ENCODE measurements at places on chromosomes 13 and 19.
A peak's percentile ranks its signal among the peaks of the same experiment; 100 is the strongest.

GRCh38 chr13:35643625-35644024 is 167.1 kb upstream of the MAB21L1 start:
- H3K27ac ChIP-seq = no peak overlapping the region
- no peak overlapping the region for H3K4me3 ChIP-seq
- DNase-seq = no peak
- no peaks in the 10 kb centered on the region for H3K27me3 ChIP-seq
- H3K36me3 ChIP-seq = no peaks in the 10 kb centered on the region

- peak; percentile 73 for DNase-seq
- peaks cover 14% of the 10 kb centered on the region for H3K4me1 ChIP-seq
- H3K27ac ChIP-seq = no peak overlapping the region
- H3K36me3 ChIP-seq = no peaks in the 10 kb centered on the region
- H3K27me3 ChIP-seq = peaks cover 10% of the 10 kb centered on the region
- H3K4me3 ChIP-seq = peak overlapping the region; percentile 78
Measured at GRCh38 chr13:43785650-43786471, 911 bp downstream of the ENOX1 start.

DNA sequence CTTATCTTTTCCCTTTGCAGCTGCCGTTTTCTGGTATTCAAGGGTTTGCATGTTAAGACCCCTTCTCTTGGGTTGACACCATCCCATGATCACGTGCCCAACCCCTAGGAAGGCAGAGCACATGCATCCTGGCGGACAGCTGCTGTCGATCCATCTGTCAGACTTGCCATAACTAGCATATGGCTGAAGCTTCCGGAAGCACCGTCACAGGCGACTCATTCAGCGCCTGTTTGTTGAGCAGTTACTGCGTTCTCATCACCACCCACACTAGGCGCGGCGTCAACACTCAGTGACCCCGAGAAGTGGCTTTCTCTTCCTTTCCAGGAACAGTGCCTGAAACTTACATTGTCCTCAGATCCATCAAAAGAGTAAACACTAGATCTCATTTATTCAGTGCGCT is 93.6 kb downstream of the SOX1 start:
- no peaks in the 10 kb centered on the region for H3K27me3 ChIP-seq
- H3K4me1 ChIP-seq = peaks cover 2% of the 10 kb centered on the region
- H3K27ac ChIP-seq = no peak overlapping the region
- H3K4me3 ChIP-seq = no peak overlapping the region
- no peak for DNase-seq

GRCh38 chr13:78402708-78403400 is 200.5 kb downstream of the POU4F1 start:
- no peak overlapping the region for H3K4me3 ChIP-seq
- no peak for DNase-seq
- H3K36me3 ChIP-seq = no peaks in the 10 kb centered on the region
- H3K27ac ChIP-seq = no peak overlapping the region
- no peaks in the 10 kb centered on the region for H3K27me3 ChIP-seq

DNA sequence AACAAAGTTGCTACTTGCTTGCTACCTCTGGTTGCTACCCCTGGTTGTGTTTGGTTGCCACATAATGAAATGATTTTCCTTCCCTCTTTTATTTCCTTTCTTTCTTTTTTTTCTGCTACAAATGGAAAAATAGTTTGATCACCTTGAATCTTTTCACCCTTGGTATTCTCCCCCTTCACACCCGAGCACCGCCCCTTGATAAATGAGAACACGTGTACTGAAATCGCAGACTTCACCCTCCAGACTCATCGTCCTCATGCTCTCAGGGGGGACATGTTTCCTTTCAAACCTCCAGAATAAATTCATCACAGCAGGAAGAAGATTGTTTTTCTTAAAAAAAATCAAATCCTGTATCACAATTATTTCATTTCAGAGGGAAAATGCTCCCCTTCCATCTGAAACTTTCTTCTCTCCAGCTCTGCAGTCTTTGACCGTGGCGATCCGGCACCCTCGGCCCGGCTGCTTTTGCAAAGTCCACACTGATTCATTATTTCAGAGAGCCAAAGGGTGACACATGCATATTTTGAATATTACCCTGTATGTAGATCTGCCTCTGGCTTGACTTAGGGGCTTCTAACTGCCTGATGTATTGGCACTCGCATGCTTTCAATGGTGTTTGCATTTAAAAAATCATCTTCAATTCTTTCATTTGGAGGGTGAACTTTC is 222.6 kb upstream of the MAB21L1 start:
- no peaks in the 10 kb centered on the region for H3K36me3 ChIP-seq
- H3K27me3 ChIP-seq = no peaks in the 10 kb centered on the region
- no peak overlapping the region for H3K4me3 ChIP-seq
- H3K4me1 ChIP-seq = peaks cover 3% of the 10 kb centered on the region

GRCh38 chr19:49097453-49098288 is 12.4 kb downstream of the SNRNP70 start:
- peak; percentile 60 for DNase-seq
- H3K4me1 ChIP-seq = no peaks in the 10 kb centered on the region
- H3K36me3 ChIP-seq = peaks cover 80% of the 10 kb centered on the region
- H3K27ac ChIP-seq = peak overlapping the region; percentile 36
- H3K4me3 ChIP-seq = no peak overlapping the region

GRCh38 chr13:46963904-46964303 is 67.1 kb upstream of the HTR2A start:
- no peak for DNase-seq
- no peak overlapping the region for H3K4me3 ChIP-seq
- no peak overlapping the region for H3K27ac ChIP-seq
- H3K27me3 ChIP-seq = no peaks in the 10 kb centered on the region

DNA sequence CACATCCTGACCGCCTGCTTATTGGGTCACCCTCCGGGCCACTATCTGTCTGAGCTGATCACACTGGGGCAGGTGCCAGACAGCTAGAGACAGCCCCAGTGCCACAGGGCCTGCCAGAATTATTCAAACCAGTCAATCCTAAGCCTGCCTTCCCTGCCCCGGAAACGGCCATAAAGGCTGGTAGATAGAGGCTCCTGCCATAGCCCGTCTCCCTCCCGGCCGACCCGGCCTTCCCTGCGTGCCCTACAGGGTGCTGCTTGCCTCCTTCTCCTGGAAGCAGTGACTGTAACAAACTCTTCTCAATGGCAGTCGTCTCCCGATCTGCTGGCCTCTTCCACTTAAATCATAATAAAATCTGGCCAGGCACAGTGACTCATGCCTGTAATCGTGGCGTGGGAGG is 158.6 kb upstream of the SOX1 start:
- no peak overlapping the region for H3K4me3 ChIP-seq
- peaks cover 2% of the 10 kb centered on the region for H3K27me3 ChIP-seq
- H3K27ac ChIP-seq = no peak overlapping the region
- no peaks in the 10 kb centered on the region for H3K36me3 ChIP-seq
- peaks cover 3% of the 10 kb centered on the region for H3K4me1 ChIP-seq
- DNase-seq = no peak

DNA sequence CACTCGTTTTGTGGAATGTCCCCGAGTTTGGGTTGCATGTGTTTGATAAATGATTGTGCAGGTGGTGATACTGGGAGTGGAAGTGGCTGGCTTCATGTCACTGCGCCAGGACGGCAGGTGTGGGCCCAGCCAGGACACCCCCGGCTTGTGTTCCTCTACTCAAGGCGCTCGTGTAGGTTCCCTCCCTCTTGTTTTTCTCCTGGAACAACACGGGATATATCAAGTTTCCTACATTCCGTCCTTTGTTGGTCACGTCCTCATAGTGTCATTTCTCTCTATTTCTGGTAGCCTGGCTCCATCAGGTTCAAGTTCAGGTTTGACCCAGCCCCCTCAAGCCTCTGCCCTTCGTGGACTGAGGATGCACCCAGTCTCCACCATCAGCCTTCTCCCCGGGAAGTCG is 16.3 kb downstream of the IL17D start:
- H3K27ac ChIP-seq = no peak overlapping the region
- H3K36me3 ChIP-seq = no peaks in the 10 kb centered on the region
- no peak overlapping the region for H3K4me3 ChIP-seq

GRCh38 chr19:8680676-8681344 is 17.8 kb downstream of the ACTL9 start:
- H3K27me3 ChIP-seq = no peaks in the 10 kb centered on the region
- no peaks in the 10 kb centered on the region for H3K36me3 ChIP-seq
- no peak overlapping the region for H3K27ac ChIP-seq
- no peak for DNase-seq
- H3K4me1 ChIP-seq = no peaks in the 10 kb centered on the region

GRCh38 chr13:45352031-45352430 is 11.0 kb upstream of the TPT1 start:
- no peaks in the 10 kb centered on the region for H3K27me3 ChIP-seq
- DNase-seq = peak; percentile 53
- no peak overlapping the region for H3K4me3 ChIP-seq
- no peak overlapping the region for H3K27ac ChIP-seq

GRCh38 chr19:16949496-16950023 is 60.8 kb downstream of the F2RL3 start:
- no peaks in the 10 kb centered on the region for H3K27me3 ChIP-seq
- H3K27ac ChIP-seq = no peak overlapping the region
- no peak for DNase-seq
- no peak overlapping the region for H3K4me3 ChIP-seq
- H3K4me1 ChIP-seq = no peaks in the 10 kb centered on the region

DNA sequence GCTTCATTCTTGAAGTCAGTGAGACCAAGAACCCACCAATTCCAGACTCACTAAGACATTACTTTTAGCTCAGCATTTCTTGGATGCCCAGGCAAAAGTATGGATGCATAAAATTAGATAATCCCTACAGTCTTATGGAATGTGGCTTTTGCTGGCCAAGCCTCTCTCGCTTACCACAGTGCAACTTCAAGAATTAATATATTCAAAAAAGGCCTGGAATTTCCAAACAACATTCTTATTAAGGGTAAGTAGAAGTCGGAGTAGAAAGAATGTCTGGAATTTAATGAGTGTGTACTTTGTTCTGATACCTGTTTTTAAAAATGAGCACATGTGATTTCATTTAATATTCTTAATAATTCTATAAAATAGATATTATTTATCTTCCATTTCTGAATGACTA is 302.4 kb upstream of the TMTC4 start:
- H3K36me3 ChIP-seq = no peaks in the 10 kb centered on the region
- no peak overlapping the region for H3K4me3 ChIP-seq
- H3K27ac ChIP-seq = no peak overlapping the region
- DNase-seq = no peak

- no peaks in the 10 kb centered on the region for H3K27me3 ChIP-seq
- H3K4me1 ChIP-seq = no peaks in the 10 kb centered on the region
- no peak overlapping the region for H3K4me3 ChIP-seq
- no peaks in the 10 kb centered on the region for H3K36me3 ChIP-seq
Measured at GRCh38 chr13:43422116-43422515, 364.7 kb downstream of the ENOX1 start.

DNA sequence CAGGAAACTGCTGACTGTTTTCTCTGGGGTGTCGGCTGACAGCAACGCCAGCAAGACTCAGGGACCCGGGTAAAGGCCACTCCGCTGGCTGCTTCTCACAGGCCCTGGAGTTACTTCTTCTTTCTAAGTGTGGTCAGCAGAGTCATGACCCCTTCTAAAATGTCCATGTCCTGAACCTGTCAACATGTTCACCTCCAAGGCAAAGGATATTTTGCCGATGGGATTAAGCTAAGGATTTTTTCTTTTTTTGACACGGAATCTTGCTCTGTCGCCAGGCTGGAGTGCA is 7.9 kb downstream of the PEX11G start:
- DNase-seq = no peak
- peak overlapping the region; percentile 95 for H3K27ac ChIP-seq
- peaks cover 50% of the 10 kb centered on the region for H3K4me1 ChIP-seq
- H3K36me3 ChIP-seq = peaks cover 7% of the 10 kb centered on the region
- H3K4me3 ChIP-seq = no peak overlapping the region

GRCh38 chr13:21060338-21061028 is 903 bp downstream of the LATS2 start:
- H3K27ac ChIP-seq = peak overlapping the region; percentile 99
- H3K4me3 ChIP-seq = peak overlapping the region; percentile 99
- H3K4me1 ChIP-seq = no peaks in the 10 kb centered on the region
- no peaks in the 10 kb centered on the region for H3K36me3 ChIP-seq
- no peaks in the 10 kb centered on the region for H3K27me3 ChIP-seq

DNA sequence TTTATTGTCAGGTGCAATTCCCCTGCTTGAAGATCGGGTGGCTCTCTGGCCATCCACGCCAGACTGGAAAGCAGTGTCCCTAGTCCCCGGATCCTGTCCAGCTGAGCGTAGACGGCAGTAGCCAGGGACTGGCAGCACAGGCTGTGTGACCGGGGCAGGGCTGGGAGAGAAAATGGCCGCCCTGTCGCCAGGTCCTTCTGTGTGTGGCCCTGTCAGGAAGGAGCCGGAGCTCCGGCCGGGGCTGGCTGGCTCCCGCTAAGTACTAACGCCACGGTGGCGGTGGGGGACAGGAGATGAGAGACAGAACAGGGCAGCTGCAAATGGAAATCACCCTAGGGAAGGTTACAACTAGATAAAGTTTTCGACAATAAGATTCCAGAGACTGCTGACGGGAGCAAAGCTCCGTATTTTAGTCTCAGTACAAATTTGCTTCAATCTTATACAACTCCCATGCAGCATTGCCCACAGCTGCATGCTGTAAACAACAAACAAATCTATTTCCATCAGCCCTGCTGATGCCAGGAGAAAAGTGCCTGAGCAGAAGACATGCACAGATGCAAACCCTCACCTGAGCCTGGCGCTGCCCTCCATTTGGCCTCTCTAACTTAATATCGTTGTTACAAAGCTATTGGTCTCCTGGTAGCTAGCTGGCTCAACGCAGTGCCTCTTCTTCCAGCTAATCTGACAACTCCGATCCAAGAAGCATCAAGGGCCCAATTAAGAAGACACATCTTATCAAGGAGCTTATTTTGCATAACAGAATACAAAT is 253.0 kb downstream of the TSHZ3 start:
- no peaks in the 10 kb centered on the region for H3K4me1 ChIP-seq
- H3K4me3 ChIP-seq = no peak overlapping the region
- no peaks in the 10 kb centered on the region for H3K36me3 ChIP-seq

- peaks cover 3% of the 10 kb centered on the region for H3K4me1 ChIP-seq
- no peak overlapping the region for H3K4me3 ChIP-seq
- no peaks in the 10 kb centered on the region for H3K36me3 ChIP-seq
Measured at GRCh38 chr13:50340146-50340545, 324.9 kb downstream of the KCNRG start.

DNA sequence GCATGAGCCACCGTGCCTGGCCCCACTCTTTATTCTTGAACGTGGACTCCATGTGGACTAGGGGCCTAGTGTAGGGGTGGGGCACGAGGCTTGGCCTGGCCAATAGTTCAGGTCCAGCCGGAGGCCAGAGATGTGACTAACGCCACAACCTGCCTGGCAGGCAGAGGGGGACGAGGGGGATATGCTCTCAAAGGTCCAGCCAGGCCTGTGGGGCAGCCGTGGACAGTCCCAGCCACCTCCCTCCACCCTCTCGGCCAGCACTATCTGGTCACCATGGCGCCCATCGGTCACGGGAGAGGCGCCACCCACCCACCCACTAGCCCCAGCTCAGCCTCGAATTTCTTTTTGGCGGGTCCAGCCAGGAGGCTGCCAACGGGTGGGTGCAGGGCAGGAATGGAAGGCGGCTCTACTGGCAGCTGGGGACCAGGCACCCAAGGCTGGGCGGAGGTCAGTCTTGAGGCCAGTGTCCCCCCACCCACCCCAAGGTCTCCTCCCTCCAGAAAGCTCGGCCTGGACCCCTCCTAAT is 2.2 kb upstream of the CERS1 start:
- no peak overlapping the region for H3K4me3 ChIP-seq
- H3K36me3 ChIP-seq = peaks cover 32% of the 10 kb centered on the region
- peak; percentile 68 for DNase-seq
- peaks cover 11% of the 10 kb centered on the region for H3K4me1 ChIP-seq
- H3K27ac ChIP-seq = no peak overlapping the region

Data from trophoblast cell (in vitro differentiated cells and primary cell).